CD8-positive, alpha-beta T cell (primary cell): ENCODE measurements at places on chromosomes 12 and 14.

- DNase-seq = no peak
Measured at GRCh38 chr12:88801227-88802095, 221.2 kb upstream of the KITLG start.

- DNase-seq = no peak
Measured at GRCh38 chr12:6539314-6539682, 5.0 kb downstream of the GAPDH start.

- no peak for DNase-seq
Measured at GRCh38 chr12:44431647-44432343, 444.3 kb downstream of the NELL2 start.

- no peak for DNase-seq
Measured at GRCh38 chr12:53949631-53950436, 4.9 kb upstream of the HOXC12 start.

DNA sequence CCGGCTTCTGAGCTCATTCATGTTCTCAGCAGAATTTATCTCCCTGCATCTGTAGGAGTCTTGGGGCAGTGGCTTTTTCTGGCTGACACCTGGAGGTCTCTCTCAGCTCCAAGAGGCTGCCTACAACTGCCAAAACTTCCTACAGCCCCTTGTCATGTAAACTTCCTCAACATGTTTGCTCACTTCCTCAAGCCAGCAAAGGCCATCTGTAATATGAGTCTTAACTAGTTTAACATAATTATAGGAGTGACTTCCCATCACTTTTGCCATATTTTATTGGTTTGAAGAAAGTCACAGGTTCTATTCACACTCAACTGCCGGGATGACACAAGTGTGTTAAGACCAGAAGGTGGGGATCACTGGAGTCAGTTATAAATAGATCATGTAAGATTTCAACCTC is 194.0 kb downstream of the VRK1 start:
- DNase-seq = no peak

DNA sequence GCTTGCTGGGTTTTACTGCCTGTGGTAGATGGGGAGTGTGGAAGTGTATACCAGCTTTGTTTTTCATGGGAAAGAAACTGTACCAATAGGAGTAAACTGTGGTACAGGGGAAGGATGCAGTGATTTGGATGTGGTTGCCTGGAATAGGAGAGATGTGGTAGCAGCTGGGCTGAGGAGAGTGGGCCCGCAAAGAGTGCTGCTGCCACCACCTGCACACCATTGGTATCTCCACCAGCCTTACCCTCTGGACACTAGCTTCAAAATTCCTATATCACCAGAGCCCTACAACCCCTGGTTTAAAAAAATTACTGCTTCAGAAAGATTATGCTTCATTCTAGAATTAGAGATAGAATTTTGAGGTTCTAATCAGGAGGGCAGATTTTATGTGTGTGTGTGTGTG is 53.6 kb downstream of the AKAP6 start:
- no peak for DNase-seq

DNA sequence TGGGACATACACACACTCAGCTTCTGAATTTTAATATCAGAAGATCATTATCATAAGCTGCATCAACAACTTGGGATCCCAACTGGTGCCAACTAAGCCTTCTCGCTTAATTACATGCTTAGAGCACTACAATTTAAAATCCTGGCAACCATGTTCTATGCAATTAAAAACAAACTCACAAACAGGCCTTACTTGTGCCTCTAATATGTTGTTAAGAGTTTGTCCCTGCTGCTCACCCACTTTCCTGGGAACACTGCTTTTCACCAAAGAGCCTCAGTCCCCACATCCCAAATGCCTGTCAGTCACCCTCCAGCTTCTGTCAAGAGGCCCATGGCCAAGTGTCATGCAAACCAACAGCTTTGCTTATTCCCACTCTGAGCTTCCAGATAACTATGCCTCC is 69.7 kb downstream of the TTC9 start:
- no peak for DNase-seq

DNA sequence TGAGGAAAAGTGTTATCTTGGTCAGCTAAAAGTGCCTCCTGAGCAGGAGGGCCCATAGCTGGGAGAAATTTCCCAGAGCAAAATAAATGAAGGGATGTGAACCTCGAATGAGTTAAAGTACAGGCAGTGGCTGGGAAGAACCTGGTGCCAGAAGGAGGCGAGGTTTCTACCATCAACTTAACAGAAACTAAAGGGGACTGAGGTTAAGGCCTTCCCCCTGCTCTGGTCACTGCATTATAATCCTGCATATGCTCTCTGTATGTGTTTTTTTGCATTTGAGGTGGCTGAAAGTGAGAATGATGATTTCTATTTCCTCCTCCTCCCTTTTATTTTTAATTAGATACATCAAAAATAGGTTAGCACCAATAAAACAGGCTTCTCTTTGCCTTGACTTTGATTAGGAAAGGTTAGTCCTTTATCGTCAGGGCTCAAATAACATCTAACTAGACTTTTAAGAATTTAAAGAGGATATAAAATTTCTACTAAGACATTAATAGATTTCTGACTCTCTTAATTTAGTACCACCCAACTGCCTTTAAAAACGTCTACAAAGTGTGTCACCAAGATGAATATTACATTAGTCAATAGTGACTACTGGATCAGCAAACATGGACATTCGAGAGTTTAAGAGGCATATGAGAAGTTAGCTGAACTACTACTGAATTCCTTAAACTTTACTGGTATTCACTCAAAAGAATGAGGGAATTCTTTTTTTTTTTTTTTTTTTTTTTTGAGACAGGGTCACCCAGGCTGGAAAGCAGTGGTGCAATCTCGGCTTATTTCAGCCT is 49.2 kb downstream of the GALNT4 start:
- DNase-seq = no peak

DNA sequence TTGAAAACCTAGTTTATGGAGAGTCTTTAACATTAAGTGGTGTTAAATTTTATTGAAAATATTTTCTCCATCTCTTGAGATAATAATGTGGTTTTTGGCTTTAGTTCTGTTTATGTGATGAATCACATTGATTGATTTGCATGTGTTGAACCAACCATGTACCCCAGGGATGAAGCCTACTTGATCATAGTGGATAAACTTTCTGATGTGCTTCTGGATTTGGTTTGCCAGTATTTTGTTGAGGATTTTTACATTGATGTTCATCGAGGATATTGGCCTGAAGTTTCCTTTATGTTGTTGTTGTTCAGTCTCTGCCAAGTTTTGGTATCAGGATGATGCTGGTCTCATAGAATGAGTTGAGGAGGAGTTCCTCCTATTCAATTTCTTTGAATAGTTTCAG is 222.6 kb downstream of the ADAMTS20 start:
- no peak for DNase-seq

- DNase-seq = no peak
Measured at GRCh38 chr14:85040046-85040685, 489.8 kb upstream of the FLRT2 start.

DNA sequence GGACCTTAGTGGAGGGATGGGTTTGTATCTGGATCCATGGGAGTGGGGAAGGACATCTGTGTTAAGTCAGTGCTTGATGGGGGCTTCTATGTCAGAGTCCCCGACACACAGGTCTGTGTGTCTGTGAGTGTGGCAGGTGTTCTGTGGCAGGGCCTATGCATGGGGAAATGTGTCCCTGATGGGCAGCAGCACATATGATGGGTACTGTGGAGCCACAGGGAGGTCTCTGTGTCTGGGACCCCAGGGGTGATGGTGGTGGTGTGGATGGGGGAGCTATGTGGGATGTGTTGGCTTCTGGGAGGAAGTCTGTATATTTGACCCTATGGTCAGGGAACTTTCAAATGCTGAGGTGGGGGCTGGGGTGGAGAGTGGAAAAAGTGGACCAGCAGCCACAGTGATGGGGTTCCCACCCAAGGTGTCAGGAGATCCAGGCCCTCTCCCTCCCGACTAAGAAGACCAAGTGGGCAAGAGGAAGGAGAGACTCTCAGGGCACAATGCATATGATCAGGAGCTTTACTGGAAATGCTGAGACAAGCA is 16.5 kb downstream of the KRT7 start:
- no peak for DNase-seq

DNA sequence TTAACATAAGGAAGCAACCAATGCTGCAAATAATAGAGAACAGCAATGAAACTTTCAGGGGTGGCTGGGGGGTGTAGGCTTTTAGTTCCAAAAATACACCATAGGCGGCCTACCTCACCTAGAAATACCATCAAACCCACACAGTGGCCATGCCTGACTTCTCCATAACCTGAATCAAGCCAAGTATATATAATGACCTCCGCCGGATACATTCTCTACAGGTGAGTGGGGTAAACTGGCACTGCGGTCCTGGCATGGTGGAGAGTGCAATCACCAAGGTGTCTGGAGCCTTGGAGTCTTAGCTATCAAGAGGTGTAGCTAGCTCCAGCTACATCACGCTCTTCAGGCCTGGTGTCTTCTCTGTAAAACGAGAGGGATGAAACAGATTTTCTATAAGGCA is 1.2 kb downstream of the ZBTB25 start:
- DNase-seq = no peak

- no peak for DNase-seq
Measured at GRCh38 chr12:26874501-26875296, 41.7 kb upstream of the ITPR2 start.

- DNase-seq = no peak
Measured at GRCh38 chr12:125245581-125246557, 180.6 kb downstream of the AACS start.

DNA sequence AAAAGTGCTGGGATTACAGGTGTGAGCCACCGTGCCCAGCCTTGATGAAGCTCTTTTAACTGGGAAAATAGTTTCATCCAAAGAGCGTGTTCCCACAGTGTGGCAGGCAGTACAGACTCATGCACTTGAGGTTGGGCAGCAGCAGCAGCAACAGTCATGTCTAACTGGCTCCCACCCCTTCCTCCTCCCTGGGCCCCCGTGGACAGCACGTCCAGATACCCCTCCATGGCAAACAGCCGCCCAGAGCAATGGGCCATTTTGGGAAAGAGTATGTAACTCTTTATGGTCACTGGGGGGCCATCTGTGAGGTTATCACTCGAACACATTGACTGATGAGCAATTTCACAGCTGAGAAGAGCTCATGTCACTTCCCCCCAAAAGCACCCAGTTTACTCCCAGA is 279.1 kb upstream of the NOS1 start:
- DNase-seq = no peak

GRCh38 chr12:67917811-67918210 is 71.4 kb upstream of the IFNG-AS1 start:
- DNase-seq = no peak

GRCh38 chr12:28884904-28885679 is 264.0 kb upstream of the FAR2 start:
- DNase-seq = no peak

DNA sequence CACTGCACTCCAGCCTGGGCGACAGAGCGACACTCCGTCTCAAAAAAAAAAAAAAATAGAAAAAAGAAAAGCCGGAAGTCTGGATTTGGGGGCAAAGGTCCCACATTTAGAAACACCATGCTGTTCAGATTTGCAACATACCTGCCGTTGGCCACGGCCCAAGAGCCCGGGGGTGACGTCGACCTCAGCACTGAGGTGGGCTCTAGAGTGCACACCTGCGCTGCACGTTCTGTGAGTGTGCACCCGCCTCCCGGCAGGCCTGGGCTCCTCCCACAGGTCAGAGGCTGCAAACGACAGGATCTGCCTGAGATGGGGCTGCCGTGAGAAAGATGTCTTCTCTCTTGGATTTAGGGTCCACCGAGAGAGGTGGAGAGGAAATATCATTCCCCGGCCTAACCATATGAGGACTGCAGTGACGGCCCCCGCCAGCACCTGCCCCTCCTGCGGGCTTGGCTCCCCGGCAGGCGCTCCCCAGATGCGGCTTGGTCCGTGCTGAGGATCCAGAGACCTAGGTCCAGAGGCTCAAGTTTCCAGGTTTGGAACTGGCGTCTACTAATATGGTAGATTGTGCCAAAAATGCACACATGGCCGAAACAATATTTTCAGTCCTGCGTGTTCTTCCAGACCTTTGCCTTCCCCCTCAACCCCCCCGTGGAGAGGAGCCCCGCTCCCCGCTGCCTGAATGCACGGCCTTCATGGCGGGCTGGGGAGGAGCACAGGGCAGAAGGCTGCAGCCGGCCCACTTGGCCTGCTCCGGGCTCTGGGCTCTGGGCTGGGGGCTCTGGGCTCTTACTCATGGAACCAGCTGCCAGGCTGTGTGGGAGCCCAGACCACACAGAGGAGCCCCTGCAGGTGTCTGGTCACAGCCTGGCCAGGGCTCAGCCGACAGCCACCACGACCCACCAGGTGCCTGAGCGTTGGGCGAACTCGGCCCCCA is 58.8 kb upstream of the FBRSL1 start:
- DNase-seq = no peak

DNA sequence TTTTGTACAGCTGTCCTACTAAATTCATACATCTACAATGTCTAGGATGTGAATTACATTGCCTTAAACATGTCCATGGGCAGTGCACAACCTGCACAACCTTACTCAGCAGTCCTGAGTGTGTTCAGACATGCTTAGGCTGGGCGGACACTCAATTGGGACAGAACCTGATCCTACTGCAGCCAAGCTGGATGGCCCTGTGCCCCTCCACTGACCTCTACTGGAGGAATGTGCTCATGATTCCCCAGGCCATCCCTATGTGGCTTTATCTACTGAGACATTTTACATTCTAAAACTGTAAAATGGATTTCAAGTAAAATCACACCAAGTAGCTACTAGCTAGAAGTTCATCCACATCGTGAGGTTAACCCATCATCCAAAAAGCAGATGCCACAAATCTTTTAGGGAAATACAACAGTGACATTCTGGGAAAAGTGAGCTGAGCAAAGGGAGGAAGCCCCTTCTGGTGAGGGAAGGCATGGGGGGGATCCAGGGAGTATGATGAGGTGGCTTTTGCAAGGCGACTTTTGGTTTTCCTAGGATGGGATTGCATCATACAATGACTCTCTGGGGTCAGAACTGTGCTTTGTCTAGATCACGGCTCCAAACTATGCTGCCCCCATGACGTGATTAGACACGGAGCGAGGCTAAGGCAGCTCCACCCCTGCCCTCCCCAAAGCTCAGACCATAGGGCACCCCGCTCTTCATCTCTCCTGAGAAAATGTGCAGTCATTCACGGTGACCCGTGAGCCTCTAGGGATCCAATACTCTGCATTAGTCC is 911.7 kb upstream of the TMEM132C start:
- no peak for DNase-seq
